ENCODE measurements at places on chromosomes 11 and 22.

DNA sequence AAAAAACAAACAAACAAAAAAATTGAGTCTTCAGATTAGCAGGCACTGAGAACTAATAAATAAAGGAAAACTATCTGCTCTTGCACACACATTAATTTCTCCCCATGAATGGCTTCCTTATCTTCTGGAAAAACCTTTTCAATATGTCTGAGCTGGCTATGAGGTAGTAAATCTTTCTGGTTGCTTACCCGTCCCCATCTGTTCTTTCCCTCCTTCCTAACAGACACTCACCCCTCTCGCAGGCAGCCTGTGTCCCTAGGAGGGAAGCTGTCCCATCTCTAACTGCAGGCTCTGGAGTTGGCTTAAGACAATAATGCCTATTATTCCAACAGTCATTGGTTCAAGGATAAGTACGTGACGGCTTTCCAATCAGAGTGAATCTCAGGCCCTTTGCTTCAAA is 8.2 kb upstream of the SCUBE2 start:
- no peak for DNase-seq

DNA sequence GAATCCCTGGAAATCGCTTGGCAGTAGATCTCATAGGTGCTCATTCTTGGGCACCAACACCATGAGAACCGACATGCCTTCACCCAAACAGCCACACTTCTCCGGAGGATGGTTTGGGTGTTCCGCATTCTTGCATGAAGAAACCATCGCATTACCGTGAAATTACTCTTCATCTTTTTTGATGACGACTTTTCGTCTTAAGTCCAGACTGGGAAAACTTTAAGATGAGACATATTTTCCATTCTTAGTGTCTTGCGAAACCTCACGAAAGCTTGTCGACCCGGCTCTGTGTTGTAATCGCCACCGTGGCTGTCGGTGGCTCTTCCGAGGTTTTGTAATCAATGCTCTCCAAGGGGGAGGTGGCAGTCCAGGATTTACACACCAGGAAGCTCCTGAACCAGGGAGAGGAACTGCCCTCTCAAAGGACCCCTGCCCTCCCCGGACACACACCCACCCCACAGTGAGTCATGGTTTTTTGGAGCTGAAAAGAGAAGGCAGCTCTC is 1.7 kb downstream of the TOM1 start:
- DNase-seq = no peak

- DNase-seq = no peak
Measured at GRCh38 chr11:9962722-9963121, 298.8 kb downstream of the SWAP70 start.

DNA sequence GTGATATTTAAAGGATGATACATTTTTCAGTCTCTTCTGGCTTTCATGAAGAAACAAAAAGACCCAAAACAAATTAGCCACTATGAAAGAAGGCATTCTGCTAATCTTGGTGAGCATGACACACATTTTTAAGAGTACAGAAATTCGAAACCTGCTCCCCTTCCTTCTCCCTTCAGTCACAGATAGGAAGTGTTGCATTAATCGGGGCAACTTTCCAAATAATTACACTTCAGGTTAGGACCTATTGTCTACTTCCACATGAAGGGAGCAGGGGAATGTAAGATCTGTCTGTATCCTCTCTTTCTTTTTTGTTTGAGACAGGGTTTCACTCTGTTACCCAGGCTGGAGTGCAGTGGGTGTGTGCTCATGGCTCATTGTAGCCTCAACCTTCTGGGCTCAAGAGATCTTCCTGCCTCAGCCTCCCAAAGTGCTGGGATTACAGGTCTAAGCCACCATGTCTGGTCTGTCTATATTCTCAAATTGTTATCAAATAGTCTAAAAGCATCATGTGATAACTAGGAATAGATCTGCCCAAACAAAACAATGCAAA is 45.8 kb downstream of the NCAM1 start:
- no peak for DNase-seq

DNA sequence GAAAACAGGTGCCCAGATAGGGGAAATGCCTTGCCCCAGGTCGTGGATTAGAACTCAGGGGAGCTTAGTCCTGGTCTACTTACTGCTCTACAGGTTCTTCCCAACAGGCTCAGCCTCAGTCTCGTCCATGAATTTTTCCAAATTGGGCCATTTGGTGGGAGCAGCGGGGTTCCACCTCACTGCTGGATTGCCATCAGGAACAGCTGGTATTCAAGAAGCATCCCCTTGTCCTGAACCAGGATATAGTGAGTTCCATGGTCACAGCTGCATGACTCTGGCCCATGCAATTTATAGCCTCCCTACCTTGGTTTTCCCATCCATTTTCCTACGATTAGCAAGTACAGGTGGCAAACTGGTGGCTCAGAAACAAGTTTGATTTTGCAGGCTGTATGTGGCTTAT is 6.6 kb upstream of the UBE2L6 start:
- no peak for DNase-seq

GRCh38 chr11:96015906-96016565 is 92.1 kb upstream of the MTMR2 start:
- peak; percentile 75 for DNase-seq

DNA sequence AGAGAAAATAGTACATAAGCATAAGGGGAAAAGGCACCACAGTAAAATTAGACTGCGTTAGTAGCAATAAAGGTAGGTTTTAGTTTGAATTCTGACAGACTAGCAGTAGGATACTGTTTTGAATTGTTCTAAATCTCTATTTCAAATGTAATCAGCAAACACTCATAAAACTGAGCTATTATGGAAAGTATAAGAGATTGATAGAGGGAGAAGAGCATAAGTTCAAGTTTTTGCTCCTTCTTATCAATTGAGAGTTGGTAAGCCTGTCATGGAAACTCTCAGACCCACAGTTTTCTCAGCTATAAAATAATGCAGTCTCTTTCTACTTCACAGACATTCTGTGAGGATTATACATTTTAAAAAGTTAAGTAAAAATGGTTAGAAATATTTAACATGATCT is 840.2 kb upstream of the CNTN5 start:
- DNase-seq = no peak

- DNase-seq = no peak
Measured at GRCh38 chr11:123371506-123372297, 58.4 kb upstream of the GRAMD1B start.

DNA sequence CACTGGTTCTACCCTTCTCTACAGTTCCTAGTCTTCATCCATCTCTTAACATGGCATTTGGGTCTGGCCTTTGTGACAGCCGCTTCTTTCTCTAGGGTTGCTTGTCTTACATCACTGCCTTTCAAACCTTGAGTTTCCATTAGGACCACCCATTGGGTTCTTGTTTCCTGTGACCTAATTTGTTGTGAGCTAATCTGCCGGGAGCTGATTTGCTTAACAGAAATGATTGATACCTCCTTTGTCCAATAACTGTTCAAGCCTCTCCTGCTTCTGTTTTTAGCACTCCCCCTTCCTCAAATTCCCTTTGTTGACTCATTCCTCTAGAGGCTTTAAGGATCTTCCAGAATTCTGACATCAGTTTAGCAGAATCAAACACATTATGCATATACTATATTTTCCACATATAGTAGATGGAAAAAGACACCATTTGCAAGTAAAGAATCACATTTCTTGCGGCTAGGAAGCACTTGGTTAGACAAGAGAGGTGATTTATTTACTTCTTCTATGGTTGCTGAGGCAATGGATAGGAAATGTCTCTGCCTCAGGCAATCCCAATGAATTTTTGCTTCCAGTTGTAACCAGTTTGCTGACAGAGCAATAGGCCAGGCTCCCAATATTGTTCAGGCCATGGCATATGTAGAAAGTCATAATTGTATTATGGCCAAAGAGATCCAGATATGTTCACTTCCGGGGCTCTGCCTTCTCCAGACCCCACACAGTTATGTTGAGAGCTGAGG is 130.7 kb downstream of the SNX19 start:
- no peak for DNase-seq

DNA sequence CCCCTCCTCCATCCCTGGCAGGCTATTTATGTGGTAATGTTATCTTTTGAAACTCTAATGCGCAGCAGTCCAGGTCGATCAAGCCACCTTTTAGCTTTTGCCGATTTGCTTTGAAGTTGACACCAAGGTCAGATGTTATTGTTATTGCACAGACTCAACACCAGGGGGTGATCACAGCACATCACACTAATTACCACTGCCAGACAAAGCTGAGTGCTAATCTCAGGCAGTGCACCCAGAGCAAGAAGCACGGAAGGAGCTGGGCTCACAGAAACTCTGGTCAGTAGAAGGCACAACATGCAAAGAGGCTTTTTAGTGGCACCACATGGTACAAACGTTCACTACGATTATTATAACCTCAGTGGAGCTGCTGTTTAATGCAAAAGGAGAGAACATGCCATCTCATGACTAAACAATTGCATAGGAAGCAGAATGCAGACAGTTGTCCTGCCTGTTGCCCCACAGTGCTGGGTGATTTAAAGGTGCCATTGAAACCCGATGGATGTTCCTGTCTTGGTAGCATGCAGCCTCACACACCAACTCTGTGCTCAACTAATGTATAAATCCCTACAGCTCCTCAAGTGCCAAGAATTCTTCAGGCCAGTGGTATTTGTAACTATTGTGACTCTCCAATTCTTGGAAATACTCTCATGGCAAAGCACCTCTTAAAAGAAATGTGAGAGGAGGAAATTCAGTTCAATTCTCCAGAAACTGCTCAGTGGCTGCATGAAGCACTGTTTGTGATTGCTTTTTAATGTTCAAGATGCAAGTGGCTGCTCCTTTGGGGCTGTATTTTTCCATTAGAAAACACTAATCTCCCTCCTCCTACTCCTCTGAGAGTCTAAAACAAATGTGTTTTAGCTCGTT is 353.9 kb upstream of the DDI1 start:
- DNase-seq = peak; percentile 66

DNA sequence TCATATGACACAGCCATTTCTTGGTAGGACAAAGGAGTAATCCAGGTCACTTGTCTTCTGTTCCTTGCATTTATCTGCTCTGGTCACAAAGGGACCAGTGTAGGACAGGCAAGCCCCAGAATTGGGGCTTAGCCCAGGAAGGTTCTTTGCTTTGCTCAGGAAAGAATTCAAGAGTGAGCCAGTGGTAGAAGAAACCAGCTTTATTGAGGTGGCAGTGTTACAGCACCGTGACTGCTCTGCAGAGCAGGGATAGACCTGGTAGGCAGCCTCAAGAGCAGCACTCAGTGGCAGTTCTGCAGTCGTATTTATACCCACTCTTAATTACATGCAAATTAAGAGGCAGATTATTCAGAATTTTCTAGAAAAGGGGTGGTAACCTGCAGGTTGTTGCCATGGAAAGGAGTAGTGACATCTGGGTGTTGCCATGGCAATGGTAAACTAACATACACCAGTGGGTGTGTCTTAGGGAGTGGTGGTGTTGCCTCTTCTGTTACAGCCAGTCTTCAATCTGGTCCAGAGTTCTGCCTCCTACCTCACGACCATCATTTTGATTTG is 84.9 kb upstream of the RAB1B start:
- DNase-seq = no peak

Measured in DND-41 (cell line).